ENCODE measurements at places on chromosomes 2 and 18.

- DNase-seq: no peak
Observed at GRCh38 chr2:195613922-195614321, 43.1 kb upstream of the SLC39A10 start.

DNA sequence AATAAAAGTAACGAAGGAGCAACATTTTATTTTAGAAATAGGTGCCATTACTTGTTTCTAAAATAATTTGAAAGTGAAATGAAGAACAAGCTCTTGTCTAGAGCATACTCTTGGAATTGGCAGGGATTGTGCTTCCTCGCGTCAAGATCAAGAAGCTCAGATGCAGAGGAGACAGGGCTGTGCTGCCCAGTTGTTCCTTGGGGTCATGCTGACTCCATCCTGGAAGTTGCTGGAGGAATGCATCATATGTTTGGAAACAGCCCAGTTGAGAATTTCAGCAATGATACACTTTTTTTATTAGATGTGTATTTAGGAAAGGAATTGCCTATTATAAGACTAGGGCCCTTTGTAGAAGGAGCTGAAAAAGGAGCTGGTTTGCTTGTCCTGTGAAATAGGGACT, 17.2 kb downstream of the LTBP1 start:
- no peak for DNase-seq

GRCh38 chr2:152861349-152861942, 143.0 kb downstream of the ARL6IP6 start:
- DNase-seq: no peak

DNA sequence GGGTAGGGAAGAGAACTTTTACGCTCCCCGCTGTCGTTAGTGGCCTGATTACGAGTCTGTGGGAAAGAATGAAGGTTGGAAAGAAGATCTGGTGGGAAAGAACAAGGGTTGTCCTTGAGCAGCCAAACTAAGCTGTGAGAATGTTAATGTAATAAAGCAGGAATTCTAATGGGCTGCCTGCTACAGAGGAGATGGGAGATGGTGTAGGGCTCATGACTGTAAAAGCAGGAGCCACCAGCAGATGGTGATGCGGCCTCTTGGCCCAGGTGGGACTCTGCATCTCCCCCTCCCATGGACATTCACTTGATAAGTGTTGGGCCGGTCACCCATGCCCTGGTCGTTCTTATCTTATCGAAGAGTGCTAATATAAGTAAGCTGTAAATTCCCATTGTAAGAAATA, 150.0 kb downstream of the NEDD4L start:
- no peak for DNase-seq

GRCh38 chr2:119574108-119574815, 30.0 kb downstream of the CFAP221 start:
- DNase-seq: no peak

DNA sequence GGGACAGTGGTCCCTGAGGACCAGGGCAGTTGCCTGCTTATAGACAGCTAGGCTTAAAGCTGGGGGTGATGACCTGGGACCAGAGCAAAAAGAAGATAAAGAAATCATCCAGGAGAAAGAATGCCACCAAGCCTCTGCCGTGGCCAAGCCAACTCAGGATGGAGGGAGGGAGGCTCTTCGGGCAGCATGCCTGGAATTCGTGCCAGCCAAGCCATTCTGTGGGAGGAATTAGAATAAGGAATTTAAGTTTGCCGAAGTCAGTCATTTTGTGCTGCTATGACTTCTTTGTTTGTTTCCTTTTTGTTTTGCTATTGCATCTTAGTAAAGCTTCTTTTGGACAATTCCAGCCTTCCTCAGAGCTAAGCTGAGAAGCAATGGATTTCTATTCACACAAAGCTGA, 124.1 kb downstream of the EN1 start:
- DNase-seq: peak; percentile 4

GRCh38 chr2:54904836-54905235, 145.4 kb downstream of the RTN4 start:
- no peak for DNase-seq

GRCh38 chr2:151287513-151288250, 1.8 kb downstream of the NMI start:
- no peak for DNase-seq

DNA sequence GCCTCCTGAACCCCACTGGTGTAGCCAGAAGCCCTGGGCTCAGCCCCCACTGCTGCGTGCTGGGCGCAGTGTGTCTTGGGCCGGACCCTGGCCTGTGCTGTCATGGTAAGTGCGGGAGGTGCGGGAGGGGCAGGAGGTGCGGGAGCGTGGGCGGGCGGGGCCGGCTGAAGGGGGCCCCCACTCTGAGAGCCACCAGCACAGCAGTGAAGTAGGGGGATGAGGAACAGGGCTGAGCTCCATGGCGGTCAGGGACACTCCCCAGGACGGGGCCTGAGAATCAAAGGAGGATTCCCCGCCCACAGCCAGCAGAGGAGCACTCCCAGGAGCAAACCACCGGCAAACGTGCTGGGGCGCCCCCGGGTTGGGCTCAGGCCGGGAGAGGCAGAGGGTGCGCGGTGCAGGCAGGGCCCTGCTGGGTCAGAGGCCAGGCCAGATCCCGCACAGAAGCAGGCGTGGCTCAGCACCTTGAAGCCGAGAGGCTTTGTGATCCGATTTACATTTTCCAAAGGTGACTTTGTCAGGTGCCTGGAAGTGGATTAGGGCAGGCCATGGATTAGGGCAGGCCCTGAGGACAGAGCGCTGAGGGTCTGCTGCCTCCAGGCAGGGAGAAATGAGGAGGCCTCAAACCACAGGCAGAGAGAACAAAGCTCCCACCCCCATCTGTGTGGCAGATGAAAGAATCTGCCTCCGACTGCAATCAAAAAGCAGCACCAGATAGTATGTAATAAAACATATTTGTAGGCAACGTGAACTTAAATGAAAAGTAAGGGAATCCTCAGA, 152.0 kb upstream of the RAB6C start:
- DNase-seq: no peak

GRCh38 chr2:22076454-22076853, 952.7 kb downstream of the TDRD15 start:
- DNase-seq: no peak

DNA sequence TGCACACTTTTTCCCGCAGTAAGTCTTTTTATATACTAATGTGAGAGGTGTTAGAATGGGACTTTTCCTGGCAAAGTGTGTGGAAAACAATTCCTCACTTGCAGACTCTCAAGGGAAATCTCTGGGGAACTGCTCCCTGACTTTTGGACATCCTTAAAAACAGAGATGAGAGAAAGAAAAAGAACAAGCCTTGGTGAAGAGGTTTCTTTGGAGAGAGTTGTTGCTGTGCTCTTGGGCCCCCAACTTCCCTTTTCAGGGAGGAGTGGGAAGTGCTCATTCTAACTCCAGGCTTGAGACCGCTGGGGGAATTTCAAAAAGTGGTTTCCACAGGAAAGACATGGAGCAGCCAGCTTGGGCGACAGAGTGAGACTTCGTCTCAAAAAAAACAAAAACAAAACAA, 142.6 kb upstream of the SPRED2 start:
- DNase-seq: no peak

DNA sequence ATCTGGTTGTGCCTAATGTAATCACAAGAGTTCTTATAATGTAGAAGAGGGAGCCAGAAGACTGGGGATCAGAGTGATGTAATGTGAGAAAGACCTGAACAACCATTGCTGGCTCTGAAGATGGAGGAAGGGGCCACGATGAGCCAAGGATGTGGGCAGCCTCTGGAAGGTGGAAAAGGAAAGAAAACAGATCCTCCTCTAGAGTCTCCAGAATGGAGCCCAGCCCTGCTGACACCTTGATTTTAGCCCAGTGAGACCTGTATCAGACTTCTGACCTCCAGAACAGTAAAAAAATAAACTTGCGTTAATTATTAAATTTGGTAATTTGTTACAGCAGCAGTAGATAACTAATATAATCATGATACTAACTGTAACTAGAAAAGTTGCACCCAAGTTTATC, 3.1 kb downstream of the RBKS start:
- DNase-seq: no peak

GRCh38 chr18:31056296-31056695, 13.8 kb upstream of the DSC3 start:
- DNase-seq: no peak

DNA sequence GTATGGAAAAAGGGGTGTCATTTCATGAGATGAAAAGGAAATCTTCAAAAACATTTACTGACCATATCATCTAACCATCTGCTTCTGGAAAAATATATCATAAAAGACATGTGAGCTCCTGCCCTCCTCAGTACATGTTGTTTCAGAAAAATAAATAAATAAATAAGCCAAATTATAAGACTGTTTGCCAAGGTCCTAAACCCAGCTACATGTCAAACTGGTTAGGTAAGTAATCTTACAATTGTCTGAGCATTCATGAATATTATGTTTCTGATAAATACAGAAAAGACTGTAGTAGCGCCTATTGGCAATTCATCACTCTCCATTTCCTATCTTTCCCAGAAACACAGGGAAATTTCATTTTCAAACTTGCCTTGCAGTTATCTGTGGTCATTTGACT, 138.9 kb upstream of the SETBP1 start:
- DNase-seq: no peak

DNA sequence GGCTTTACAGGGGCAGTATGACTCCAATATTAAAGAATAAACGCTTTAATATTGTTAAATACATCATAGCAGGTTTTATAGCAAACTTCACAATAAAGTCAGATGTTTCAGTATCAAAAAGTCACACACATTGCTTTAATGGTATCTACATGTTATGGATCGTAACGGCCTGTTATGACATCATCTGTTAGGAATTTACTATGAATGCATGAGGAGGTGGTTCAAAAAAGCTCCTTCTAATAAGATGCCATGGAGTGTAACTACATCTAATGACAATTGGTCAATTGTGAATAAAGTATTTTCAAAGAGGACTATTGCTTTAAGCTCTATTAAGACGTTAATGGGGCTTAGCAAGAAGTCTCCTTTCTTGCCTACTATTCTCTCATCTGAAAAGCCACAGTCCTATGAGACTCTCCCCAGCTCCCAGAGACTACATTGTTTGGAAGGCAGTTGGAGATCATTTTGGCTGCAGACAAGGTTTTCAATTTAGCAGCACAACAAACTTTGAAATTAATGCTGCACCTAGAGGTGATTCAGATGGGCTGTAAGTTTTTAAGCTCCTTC, 300.7 kb upstream of the MEIS1 start:
- no peak for DNase-seq

DNA sequence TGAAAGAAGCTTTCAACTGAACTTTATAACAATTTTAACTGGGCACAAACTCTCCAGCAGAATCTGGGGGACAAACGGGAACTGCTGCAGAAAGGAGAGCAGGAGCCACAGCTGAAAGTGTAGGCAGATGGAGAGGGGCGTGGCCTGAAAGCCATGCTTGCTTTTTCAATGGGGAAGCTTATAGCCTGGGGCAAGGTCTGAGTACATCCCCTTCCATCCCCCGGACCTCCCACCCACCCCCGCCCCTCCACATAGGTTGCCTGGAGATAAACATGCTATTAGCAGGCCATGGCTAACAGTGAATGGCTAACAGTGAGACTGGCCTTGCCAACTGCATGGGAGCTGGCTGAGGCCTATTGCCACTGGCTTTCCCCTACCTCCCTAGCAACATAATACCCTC, 317.9 kb upstream of the TANK start:
- no peak for DNase-seq

DNA sequence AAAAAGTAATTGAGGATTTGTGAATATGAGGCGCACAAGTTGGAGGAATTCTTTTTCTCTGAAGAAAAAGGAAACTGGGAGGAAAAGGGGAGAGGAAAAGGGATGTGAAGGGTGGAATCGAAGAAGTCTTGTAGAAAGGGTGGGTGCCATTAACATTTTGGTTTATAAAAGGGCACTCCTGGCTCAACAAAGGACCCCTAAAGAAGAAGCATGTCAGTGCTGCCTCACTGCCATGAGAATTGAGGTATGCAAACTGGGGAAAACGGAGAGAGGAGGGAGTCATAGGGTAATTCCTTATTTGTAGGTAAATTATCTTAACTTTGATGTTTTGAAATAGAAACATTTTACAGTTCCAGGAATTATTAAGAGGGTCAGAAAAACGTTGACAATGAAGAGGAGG, 207.2 kb downstream of the NAPG start:
- no peak for DNase-seq

DNA sequence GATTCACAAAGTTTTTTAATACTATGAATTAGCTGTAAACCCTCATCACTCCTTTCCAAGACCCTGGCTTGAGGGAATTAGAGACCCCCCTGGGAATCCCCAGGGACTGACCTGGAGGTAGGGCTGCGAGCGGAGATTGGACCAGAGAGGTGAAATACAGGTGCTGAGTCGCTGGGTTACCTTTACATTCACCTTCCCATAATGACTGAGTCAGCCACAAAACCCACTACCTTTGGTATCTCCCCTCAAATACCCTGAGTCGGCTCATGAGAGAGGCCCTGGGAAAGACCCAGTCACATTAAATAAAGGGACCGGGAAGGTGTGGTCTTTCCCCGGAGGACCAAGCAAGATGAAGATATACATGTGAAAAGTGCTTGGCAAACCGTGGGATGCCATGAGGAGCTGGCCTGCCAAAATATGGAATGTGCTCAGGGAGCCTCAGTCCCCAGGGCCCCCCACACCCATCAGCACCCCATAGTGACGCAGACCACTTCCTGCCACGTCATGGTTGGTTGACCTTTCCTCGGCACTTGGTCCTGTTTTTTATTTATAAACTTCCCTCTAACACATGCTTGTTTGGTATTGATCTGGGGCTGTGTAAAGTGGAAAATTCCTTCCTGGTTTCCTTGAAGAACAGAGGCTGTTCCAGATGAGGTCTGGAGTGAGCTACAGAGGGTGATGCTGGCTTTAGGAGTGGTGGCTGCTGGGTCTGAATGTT, 51.4 kb downstream of the IL1RL2 start:
- no peak for DNase-seq

- DNase-seq: no peak
Observed at GRCh38 chr2:115569547-115569946, 1127.1 kb downstream of the DPP10 start.

DNA sequence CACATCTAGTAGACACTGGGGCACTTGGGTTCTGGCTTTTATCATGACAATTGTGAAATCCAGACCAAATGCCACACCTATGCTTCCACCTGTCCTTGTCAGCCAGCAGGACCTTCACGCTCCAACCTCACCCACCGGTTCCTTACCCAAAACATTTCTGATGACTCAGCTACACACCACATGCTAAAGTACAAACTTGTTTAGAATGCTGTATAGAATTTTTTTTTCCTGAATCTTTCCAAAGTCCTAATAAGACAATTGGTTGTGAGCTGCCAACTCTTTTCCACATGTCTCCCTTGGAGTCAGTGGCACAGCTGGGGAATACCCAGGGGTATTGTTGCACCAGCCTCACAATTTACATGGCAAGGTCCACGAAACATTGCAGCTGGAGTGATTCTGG, 75.5 kb upstream of the LPIN2 start:
- DNase-seq: no peak

- peak; percentile 82 for DNase-seq
Observed at GRCh38 chr18:8389391-8390340, 219.6 kb upstream of the RAB12 start.

DNA sequence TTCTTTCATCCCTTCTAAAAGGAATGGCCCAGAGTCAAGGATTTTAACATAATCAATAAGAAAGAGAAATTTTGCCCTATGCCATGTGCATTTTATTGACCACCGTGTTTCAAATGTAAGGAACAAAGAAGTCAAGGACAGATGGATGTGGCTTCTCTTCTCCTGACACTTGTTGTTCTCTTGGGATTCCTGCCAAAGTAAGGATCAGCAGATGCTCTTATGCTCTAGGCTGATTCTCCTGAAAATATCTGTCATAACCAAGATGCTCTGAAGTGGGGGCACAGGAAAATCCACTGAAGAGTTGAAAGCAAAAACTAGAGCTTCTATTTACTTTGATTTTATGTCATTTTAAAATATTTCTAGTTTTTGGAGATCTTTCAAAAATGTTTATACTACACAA, 72.9 kb upstream of the SYT4 start:
- DNase-seq: no peak
